Stimulated activated naive CD8-positive, alpha-beta T cell treated with anti-CD3 and anti-CD28 coated beads, Interleukin-15, amount 100 ng/mL, for 72 hours (primary cell): ENCODE measurements at places on chromosomes 7 and 10.
A peak's percentile ranks its signal among the peaks of the same experiment; 100 is the strongest.

DNA sequence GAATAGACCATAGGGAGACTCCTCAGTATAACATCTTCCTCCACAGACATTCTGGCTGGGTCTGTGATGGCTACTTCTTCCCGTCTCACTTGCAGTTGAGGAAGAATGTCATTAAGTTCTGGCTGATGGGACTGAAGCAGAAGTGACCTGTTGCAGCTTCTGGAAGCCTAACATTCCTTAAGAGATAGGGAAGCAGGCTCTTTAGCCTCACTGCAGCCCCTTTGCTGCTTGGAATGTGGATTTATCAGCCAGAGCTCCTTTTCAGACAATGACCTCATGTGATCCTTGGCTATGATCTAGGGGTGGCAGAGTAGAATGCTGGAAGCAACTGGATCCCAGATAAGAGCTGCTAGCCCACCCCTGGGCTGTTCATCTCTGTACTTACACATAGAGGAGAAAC is 142.5 kb downstream of the RNF216 start:
- DNase-seq = no peak

GRCh38 chr7:158452331-158452730 is 135.3 kb downstream of the PTPRN2 start:
- no peak for DNase-seq

DNA sequence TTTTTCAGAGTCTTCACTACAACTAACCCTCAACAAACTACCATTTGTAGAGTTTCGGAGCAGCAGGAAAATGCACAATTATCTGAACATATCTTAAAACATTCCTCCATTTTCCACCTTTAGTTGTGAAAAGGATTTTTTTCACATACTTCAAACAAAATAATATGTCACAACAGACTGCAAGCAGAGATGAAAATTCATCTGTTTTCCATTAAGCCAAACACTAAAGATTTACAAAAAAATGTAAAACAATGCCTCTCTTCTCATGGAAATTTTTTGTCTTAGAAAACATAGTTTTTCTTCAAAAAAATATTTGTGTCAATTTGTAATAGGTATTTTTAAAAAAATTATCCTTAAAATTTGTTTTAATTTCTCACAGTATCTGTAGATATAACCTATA is 98.9 kb downstream of the ARHGAP12 start:
- DNase-seq = no peak

- no peak for DNase-seq
Observed at GRCh38 chr10:119203006-119203405, 4.4 kb upstream of the GRK5 start.

DNA sequence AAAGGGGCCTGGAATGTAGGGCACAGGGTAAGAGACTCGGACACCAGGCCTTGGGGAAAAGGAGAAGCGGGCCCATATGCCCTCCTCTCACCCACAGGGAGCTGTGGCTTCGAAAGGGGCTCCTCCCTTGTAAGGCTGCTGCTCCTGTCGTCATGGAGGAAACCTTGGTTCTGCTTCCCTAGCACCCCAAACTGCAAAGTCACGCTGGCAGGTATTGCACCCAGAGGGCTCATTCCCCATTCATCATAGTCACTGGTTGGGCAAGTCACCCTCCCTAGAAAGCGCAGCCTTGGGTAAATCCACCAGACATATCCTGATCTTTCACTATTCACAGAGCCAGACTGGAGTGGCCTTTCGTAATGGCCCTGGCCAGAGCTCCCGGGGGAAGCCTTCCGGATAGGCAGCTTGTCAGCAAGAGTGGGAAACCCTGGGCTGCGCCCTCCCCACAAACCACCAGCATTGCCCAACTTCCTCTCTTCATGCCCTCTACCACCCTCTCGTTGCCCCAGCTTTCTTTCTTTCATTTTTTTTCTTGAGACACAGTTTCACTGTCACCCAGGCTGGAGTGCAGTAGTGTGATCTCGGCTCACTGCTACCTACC is 121.0 kb downstream of the HIP1 start:
- peak; percentile 19 for DNase-seq

GRCh38 chr10:76497666-76498065 is 1066.2 kb downstream of the LRMDA start:
- DNase-seq = no peak

GRCh38 chr7:80135309-80136104 is 876 bp downstream of the GNAI1 start:
- DNase-seq = peak; percentile 61

DNA sequence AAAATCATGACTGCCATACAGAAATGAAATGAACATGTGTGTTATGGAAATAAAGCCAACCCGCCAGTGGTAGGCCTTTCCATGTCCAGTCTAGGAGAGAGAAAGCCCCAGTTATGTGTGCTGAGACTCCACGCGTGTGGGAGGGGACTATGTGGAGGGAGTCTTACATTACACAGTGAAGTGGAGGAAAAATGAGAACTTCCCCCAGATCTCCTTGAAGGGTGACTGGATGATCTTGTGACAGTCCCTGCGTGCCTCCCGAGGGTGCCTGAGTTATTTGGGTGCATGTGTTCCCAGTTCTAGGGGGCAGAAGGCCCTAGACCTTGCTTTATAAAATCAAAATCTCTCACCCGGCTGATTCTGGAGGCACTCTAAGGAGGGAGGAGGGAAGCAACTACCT is 24.2 kb downstream of the UPP1 start:
- no peak for DNase-seq

GRCh38 chr10:1292611-1293031 is 236.4 kb downstream of the WDR37 start:
- no peak for DNase-seq

DNA sequence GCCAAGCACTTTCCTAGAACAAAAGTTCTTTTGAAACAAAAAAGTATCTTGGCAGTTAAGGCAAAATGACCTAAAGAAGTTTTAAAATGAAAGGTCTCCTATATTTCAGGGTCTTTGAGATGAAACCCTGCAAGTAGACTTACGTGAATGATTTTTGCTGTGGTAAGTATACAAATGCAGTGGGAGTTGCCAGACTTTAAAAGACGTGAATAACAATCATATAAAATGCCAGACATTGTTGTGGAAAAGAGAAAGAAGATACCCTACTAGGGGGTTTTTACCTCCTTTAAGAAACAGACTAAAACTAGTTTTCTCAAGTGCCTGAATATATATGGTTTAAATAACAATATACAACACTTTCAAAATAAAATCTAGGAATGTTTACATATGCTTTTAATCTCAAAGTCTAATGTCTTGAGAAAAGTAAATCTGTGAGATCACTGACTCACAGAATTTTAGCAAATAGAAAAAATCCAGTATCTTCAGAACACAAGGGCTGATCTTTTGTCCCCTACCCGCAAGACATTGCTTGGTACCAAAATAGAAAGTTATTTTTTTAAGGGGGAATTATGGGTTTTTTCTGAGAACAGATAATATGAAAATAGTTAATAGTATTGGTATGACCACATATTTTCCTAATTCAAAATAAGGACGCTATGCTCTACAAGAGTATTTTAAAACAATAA is 29.5 kb downstream of the LRRC17 start:
- DNase-seq = no peak

- no peak for DNase-seq
Observed at GRCh38 chr10:69502589-69502988, 51.3 kb downstream of the TSPAN15 start.
